ENCODE measurements at places on chromosomes 12 and 14.

- no peak for DNase-seq
Measured at GRCh38 chr12:97638739-97639138, 176.1 kb downstream of the RMST start.

GRCh38 chr12:112762753-112763152 lies 28.8 kb upstream of the RPH3A start:
- no peak for DNase-seq

DNA sequence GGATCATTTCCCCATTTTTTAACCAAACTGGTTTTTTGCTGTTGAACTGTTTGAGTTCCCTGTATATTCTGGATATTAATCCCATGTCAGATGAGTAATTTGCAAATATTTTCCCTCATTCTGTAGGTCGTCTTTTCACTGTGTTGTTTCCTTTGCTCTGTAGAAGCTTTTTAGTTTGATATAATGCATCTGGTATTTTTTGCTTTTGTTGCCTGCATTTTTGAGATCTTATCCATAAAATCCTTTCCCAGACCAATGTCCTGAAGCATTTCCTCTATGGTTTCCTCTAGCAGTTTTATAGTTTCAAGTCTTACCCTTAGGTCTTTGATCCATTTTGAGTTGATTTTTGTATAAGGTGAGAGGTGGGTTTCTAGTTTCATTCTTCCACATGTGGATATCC lies 71.3 kb downstream of the LRP6 start:
- no peak for DNase-seq

DNA sequence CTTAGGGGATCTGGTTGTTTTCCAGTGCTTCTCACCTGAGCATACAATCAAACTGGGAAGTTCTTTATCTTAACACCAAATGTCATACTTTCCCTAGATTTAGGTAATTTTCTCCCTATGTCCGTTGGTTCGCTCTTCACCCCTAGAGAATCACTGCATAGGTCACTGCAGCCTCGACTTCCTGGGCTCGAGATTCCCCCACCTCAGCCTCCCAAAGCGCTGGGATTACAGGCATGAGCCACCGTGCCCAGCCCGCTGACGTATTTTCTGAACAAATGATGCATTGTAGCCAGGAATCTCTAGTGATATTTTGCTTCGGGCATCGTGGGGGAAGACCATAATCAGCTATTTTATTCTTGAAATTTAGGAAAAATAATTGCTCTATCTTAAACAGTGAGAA lies 1.1 kb upstream of the RPL41 start:
- DNase-seq, result peak; percentile 38

- no peak for DNase-seq
Measured at GRCh38 chr14:72619111-72619571, 274.8 kb downstream of the DPF3 start.

GRCh38 chr12:7629465-7629864 lies 36.2 kb downstream of the APOBEC1 start:
- DNase-seq, result no peak

DNA sequence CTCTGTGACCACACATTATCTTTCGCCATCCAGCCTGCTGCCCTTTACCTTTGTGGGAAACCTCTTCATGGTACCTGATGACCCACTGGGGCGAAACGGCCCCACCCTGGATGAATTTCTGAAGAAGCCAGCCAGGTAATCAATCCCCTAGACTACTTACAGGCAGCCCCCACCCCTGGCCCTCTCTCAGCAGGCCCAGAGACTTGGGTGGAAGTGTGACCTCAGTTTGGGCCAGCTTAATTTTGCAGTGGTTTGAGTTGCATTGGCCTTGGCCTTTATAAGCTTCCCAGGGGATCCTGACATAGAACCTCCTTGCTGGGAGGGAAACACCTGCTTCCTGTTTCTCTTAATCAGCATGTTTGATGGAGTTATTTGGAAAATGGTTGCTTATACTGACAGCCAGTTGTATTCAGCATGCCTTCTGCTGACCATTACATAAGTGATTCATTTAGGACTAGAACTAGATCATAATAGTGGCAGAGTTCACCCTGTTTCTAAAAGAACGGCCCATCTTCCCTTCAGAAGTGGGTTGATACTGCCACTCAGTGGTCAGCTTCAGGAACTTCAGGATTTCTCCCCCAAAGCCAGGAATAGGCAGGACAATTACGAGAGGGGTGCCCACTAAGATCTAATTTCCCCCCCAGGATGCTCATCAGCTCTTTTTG lies 6.1 kb downstream of the SDR39U1 start:
- DNase-seq, result no peak

- no peak for DNase-seq
Measured at GRCh38 chr12:13947276-13947946, 34.0 kb downstream of the GRIN2B start.

DNA sequence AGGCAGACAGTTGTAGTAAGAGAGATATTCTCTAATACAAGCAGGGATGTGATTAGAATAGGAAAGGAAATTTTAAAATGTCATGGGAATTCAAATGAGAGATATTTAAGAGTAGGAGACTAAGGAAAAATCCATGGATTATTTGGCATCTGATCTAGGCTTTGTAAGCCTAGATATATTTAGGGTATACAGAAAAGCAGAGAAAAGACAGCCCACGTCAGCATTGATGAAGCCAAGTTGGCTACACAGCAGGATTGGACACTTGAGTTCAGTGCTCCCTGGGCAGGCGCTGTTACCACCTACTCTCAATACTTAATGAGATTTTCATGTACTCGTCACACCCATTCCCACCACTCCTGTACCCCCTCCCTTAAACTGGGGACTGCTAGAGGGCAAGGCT lies 1.7 kb upstream of the KCNJ8 start:
- peak; percentile 53 for DNase-seq

- DNase-seq, result no peak
Measured at GRCh38 chr12:39906237-39906636, 199.6 kb downstream of the SLC2A13 start.

GRCh38 chr12:20560935-20561334 lies 134.2 kb upstream of the SLCO1C1 start:
- DNase-seq, result peak; percentile 25

DNA sequence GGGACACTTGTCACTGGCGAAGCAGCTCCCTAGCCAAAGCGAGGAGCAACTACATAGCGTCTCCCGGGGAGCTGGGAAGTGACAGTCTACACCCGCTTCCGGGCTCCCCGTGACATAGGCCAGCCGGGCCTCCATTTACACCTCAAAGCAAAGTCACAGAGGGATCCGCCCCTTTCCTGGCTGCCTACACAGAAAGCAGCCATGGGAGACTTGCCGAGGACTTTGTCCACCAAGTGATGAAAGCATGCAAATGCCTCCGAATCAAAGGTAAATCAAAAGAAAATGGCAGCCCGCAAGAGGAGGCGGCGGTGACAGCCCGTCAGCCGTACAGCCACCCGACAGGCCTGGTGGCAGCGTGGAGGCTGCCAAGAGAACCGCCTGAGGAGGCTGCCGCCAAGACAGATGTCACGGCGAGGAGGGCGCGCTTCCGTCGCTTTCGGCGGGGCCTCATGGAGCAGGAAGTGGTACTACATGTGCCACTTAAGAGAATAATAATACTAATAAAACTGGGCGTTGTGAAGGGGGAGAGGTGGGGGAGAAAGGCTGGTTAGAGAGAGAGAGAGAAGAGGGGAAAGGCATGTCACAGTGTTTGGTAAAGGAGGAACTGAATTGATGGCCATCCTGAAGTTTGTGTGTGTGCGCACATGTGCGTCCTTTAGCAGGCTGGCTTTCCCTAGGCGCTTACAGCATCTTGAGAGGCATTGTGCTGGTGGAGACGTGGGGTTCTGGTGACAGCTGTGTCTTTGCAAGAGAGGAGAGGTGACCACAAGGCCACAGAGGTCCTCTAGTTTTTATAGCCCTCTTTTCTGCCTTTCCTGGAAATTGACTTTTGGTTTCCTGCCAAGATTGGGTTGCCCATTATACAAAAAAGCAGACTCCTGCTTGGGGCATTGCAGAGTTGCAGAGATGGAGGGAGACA lies 661.7 kb downstream of the VRK1 start:
- peak; percentile 45 for DNase-seq

GRCh38 chr14:75711796-75712211 lies 50.8 kb downstream of the TTLL5 start:
- peak; percentile 69 for DNase-seq
